ENCODE measurements at places on chromosomes 13 and 19. TPM values are rescaled to one million over a fixed set of nuclear protein-coding genes. Genes with fewer than 3 reads are reported as not detected.

PRTN3 gene
- total RNA-seq, result not detected

NXNL1 gene
- total RNA-seq, result not detected

CGB8 gene
- not detected for total RNA-seq

TMEM59L gene
- 0.14 TPM for total RNA-seq

ARHGAP45 gene
- total RNA-seq, result 1.7 TPM

LYL1 gene
- 6.9 TPM for total RNA-seq

ZNF844 gene
- total RNA-seq, result 4.0 TPM

A1BG gene
- 8.8 TPM for total RNA-seq

CLEC4M gene
- not detected for total RNA-seq

MAG gene
- 0.43 TPM for total RNA-seq

ZNF85 gene
- total RNA-seq, result 13.5 TPM

RANBP3 gene
- 50.5 TPM for total RNA-seq

CGB3 gene
- not detected for total RNA-seq

PLIN5 gene
- under 0.01 TPM for total RNA-seq

LRRC8E gene
- total RNA-seq, result 2.6 TPM

PGLYRP2 gene
- not detected for total RNA-seq

OR7D4 gene
- total RNA-seq, result not detected

ZNF177 gene
- total RNA-seq, result 0.43 TPM

WDR88 gene
- total RNA-seq, result not detected

NCCRP1 gene
- not detected for total RNA-seq

ZNF780B gene
- 11.2 TPM for total RNA-seq

KIR2DL1 gene
- total RNA-seq, result not detected

PTPRH gene
- 4.9 TPM for total RNA-seq

SULT2A1 gene
- not detected for total RNA-seq

PSG11 gene
- total RNA-seq, result not detected

SPRY2 gene
- 30.4 TPM for total RNA-seq

MUC16 gene
- total RNA-seq, result not detected

PRRG2 gene
- total RNA-seq, result 0.22 TPM

PSG1 gene
- total RNA-seq, result 0.44 TPM

ZNF382 gene
- total RNA-seq, result 10.9 TPM

MPND gene
- total RNA-seq, result 2.9 TPM

MBD3L1 gene
- not detected for total RNA-seq

NLRP9 gene
- not detected for total RNA-seq

KCTD4 gene
- total RNA-seq, result not detected

AXL gene
- total RNA-seq, result 265 TPM

DLL3 gene
- not detected for total RNA-seq

MBNL2 gene
- 75.4 TPM for total RNA-seq

CPB2 gene
- total RNA-seq, result not detected

KPNA3 gene
- total RNA-seq, result 19.7 TPM

ZFR2 gene
- not detected for total RNA-seq

ZSCAN4 gene
- 0.22 TPM for total RNA-seq

KLF1 gene
- not detected for total RNA-seq

ADAMTSL5 gene
- 6.3 TPM for total RNA-seq

WDR62 gene
- total RNA-seq, result 17.5 TPM

All from placental pericyte (primary cell).